ENCODE measurements at places on chromosomes 7 and 10.

DNA sequence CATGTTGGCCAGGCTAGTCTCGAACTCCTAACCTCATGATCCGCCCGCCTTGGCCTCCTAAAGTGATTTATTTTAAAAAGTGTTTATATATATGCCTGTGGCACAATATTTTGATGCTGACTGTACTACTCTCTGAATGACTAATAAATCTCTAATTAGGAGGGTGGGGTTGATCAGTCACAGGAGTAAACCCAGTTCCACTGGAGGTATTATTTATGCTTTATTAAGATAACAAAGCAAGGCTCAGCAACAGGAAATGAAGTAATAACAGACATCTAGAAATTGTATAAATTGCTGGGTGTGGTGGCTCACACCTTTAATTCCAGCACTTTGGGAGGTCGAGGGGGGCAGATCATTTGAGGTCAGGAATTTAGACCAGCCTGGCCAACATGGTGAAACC lies 26.0 kb upstream of the MCU start:
- no peak for DNase-seq

GRCh38 chr7:54837168-54837567 lies 78.2 kb upstream of the SEC61G start:
- DNase-seq = no peak

- peak; percentile 97 for DNase-seq
These were observed 10.5 kb downstream of the TMEM273 start for GRCh38 chr10:49177391-49178355.

DNA sequence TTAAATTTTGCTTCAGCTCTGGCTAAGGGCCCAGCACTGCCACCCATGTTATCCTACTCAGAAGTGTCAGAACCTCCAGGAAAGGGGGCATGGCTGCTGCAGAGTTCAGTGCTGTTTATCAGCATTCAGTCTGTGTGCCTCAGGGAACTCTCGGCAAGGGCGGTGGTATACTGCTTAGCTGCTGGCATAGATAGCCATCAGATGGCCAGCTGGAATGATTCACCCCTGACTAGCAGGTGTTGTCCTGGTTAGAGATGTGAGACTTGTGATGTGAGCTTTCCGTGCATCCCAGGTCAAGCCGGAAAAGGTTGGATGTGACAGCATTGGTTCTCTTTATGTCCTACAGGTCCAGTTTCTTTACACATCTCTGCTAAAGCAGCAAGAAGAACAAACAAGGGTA lies 22.1 kb downstream of the CEP55 start:
- DNase-seq = no peak

GRCh38 chr7:25091779-25092178 lies 33.3 kb downstream of the CYCS start:
- DNase-seq = no peak

- DNase-seq = no peak
These were observed 194.3 kb upstream of the IGFBP3 start for GRCh38 chr7:46115410-46115809.

DNA sequence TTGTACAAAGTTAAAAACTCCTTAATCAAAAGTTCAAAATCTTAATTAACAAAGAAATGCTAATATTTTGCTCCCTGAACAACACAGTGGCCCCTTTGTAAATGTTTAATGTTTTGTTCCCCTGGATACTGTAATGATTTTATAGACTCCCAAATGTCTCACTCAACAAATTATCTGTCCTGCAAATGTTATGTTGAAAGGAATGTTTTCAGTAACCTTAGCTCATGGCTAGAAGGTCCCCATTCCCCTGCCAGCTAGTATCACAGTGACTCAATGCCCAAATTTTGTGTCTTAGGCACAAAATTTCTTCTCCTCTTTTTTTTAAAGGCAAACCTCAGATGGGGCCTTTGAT lies 298.9 kb downstream of the ELMO1 start:
- no peak for DNase-seq

DNA sequence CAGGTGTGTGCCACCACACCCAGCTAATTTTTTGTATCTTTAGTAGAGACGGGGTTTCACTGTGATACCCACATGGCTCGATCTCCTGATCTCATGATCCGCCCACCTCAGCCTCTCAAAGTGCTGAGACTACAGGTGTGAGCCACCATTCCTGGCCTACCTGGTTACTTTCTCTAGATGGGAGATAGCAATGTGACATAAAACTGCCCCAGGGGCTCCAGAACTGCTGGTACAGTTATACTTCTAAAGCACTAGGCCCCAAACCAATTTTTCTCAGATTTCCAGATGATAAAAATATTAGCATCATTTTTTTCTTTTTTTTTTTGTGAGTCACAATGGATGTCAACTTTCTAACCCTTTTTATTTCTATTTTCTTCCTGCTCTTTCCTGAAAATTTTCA lies 27.4 kb downstream of the ITGB8 start:
- no peak for DNase-seq

DNA sequence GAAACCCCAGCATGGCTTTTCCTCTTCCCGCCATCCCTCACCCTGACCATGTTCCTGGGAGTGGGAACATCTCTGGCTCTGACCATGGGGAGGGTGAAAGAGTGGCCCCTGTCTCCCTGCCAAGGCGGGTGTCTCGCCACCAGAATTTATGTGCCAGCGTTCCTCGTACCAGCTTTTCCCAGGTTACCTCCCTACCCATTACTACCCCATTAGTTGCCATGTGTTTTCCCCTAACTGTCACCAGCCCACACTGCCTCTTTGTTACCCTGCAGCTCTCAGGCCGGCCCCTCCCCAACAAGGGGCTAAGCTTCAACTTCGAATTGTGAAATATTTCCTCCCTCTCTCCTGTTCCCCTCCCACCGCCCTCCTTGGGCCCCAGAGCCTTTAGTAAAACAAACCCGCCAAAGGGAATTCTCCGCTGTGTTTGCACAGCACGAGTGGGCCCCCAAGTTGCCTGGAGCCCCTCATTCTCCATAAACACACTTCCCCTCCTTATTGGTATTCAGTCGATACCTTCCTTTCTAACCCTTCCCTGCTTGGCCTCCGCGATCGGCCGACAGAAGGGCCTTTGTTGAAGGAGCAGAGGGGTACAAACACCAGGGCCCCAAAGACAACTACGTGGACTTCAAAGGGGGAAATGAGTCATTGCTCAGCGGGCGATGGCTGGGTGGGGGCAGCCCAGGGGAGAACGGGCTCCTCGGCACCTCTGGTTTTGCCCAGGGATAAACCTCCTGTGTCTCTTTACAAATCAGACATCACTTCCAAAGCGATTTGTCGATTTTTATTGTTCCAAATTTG lies 45.5 kb downstream of the SLIT1 start:
- DNase-seq = no peak

DNA sequence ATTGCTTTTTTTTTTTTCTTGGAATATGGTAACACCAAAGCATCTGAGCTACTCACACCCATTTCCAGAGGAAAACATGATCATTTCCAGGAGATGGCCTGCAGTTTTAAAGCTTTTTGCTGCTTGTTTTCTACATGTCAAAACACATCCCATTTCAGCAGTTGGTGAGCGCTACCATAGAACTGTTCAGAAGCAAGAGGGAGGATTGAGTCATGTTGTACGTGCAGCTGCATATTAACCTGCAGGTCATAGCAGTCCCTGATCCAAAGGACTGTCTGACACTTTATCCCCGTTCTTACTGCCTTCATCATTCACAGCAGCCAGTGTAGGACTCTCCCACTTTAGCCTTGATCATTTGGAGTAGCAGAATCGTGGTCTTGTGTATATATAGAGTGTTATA lies 124.6 kb downstream of the AUTS2 start:
- no peak for DNase-seq

- DNase-seq = no peak
These were observed 545 bp downstream of the NACAD start for GRCh38 chr7:45088146-45088701.

DNA sequence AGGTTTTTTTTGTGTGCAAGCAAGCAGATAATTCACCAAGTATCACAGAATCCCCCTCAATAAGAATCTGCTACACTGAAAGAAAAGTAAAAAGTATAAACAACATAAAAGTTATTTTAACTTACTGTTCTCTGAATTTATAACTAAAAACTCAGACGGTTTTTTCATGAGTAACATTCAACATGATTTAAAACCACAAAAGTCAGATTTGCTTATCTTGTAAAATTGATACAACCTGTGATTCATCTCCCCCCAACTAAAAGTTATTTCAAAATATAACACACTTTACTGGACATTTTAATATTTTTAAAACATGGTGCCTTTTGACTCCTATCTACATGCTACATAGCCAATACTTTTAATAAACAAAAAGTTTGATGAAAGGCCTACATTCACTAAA lies 32.8 kb downstream of the TSPAN12 start:
- DNase-seq = no peak

DNA sequence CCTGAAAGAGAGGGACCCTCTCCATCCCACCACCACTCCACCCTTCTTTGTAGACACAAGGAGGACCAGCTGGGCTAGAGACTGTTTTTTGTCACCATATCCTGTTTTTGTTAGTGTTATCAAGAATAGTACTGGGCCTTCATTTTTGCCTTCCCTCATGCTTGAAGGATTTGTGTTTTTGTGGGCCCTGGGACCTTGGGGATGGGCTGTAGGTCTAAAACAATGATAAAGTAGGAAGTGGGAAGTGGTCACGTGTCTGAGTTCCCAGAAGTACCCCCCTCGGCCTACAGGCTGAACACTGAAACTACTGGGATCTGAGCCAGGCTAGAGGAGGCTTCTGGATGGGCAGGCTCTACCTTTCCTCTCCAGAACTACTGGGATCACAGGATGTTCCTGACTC lies 8.9 kb downstream of the AGFG2 start:
- DNase-seq = no peak

DNA sequence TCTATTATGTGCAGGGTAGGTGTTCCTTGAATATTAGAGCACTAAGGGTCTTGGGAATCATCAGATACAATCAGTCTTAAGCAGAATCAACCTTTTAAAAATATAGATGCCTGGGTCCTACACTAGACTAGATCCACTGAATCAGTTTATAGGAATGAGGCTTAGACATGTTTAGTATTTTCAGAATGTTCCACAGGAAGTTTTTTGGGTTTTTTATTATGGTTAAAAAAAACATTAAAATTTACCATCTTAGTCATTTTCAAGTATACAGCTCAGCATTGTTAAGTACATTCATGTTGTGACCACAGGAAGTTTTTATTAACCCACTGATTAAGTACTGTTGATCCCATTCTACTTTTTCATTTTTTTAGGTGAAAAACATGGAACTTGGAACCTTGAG lies 135.7 kb downstream of the LCOR start:
- no peak for DNase-seq

DNA sequence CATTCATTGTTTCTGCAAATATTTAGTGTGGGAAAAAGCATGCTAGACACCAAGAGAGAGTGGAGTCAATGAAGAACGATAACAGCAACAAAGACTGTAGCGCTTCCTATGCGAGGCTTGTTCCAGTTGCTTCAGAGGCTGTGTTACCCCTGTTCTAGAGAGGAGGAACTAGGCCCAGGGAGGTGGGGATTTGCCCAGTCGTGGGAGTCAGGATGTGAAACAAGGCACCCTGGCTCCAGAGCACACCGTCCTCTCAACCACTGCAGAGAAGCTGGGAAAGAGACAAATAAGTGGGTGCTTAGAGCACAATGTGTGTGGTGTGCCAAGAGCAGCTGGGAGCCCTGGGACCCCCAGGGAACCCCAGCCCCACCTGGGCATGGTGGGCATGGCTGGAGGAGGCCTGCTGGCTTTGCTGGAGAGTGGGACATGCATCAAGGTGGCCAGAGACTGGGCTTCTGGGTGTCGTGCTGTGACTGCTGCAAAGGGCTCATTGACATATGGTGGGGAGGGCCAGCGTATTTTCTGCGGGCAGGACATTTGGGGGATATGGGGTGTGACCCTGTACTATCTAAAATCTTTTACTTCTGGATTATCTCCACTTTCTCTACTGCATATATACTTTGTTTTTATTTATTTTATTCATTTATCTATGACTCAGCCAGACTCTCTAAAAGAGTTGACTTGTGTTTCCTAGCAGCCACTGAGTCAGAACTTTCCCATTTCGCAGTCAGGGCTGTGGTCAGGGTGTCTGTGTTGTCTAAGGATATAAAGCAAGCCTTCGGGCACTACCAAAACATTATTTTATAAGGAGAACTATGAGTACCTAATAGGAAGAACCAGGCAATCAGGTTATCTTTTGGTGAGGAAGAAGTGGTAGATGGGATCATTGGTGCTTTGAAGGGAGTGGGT lies 95.4 kb downstream of the TCF7L2 start:
- peak; percentile 78 for DNase-seq

DNA sequence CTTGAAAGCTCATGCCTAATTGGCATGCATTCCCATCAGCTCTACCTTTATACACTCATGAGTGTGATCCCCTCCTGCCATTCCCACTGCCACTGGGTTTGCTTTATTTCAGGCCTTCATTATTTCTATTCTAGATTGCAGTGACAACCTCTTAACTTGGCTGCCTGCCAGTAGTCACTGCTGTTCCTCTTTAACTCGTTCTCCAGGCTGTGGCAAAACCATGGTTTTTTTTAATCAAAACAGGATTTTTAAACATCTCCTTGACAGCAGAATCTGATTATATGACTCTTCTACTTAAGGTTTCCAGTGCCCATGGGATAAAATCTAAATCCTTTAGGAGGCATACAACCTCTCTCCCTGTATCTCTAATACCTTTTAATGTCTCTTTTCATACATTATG lies 223.7 kb upstream of the PCDH15 start:
- DNase-seq = peak; percentile 9

DNA sequence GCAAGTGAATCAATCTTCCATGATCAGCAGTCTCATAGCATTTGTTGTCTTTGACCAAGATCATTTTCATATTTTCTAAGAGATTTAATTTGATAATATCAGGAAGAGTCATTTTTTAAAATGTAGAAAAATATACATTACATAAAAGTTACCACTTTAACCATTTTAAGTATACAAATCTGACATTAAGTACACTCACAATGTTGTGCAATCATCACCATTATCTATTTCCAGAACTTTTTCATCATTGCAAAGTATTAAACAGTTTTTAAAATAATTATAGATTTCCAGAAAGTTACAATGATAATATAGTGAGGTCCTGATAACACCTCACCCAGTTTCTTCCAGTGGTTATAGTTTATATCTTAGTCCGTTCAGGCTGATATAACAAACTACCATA lies 222.5 kb upstream of the RHOBTB1 start:
- no peak for DNase-seq

GRCh38 chr10:103651783-103652476 lies 158.4 kb downstream of the NEURL1 start:
- DNase-seq = no peak
